ENCODE measurements at places on chromosomes 4 and X.

DNA sequence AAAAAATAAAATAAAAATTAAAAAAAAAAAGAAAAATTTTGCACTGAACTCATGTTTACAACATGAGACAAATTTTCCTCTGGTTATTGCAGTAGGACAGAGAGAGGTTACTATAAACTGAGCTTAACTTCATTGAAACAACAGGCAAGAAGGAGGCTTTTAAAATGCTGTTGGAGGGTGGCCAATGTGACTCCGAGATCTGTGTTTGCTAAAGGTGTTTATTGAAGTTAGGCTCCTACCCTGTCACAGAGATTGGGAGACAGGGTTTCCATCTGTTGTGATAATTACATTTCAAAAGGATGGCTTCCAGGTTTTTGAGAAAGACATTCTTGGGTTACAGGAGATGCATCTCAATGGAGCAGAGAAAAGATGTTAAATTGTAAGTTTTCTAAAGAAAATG is 370.5 kb upstream of the HS3ST1 start:
- DNase-seq, result no peak

DNA sequence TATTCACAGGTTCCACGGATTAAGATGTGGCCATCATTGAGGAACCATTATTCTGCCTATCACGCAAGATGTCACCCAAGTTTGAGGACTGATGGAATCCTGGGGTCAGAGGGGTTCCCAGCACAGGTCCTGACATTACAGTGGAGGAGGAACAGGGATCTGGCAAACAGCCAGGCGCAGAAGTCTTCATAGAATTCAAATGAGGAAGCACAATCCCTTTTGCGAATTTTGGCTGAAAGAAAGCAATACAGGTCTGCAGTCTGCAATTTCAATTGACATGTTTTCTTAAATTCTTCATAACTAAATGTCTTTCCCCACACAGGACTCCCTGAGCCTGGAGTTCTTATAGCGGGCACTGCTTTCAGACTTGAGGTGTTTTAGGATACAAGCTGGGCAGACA is 14.5 kb downstream of the DOCK11 start:
- DNase-seq, result no peak

GRCh38 chr4:61203436-61203790 is 3.3 kb downstream of the ADGRL3 start:
- DNase-seq, result no peak

DNA sequence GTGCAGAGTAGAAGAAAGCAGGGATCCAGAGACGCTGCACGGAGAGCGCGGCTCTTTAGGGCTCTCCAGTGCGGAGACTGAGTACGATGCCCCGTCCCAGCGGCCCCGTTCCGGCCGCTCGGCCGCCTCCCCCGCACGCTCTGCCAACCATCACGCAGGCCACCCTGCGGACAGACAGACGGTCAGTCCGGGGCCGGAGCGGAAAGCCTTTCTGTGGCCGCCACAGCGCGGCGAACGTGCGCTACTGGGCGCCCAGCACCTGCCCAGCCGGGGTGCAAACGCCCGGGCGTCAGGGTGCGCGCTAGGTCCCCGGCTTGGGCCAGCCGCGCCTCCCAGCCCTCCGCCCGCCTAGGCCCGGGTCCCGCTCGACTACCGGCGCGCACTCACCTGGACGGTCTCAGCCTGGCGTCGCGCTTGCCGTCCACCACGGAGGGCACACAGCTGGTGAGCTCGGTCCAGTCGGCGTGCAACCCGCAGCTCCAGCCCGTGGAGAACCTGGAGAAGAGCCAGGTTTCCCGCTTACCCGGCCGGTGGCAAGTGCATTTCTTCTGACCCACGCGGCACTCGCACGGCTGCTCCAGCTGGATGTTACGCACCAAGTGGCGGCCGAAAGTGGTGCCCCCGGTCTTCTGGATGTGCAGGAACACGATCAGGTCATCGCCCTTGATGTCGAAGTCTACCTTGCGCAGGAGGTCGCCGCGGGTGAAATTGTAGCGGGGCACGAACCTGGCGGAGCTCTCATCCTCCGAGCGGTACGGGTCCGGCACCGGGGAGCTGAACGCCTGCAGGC is 1.8 kb downstream of the HS6ST2 start:
- DNase-seq, result no peak

GRCh38 chr4:1992468-1993168 is 16.2 kb downstream of the NELFA start:
- no peak for DNase-seq

- DNase-seq, result no peak
These were observed 43.5 kb downstream of the ASIC5 start for GRCh38 chr4:155822572-155822971.

DNA sequence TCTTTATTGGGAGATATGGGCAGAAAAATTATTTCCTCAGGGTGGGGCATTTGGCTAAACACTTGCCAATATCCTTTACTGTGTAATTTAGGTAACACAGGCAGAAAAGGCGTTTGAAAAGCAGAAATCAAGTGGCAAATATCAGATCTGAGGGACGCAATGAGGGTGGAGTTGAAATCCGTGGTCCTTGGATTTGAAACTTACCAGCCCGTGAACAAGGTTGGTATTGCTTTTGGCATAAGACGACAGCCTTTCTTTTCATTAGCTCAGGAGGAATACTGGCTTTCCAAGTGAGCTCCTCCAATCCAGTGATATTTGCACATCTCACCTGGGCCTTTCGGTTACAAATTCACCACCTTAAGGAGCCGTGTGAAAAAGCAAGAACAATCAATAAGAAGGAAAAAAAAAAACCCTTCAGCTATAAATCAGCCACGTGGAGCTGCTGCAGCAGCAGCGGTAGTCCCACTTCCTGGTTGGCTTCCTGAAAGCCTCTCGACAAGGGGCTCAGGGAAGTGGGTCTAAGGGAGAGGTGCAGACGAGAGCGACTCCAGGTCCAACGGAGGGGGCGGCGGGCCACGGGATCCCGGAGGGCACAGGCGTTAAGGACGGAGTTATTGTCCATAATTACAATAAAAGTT is 734 bp upstream of the GALNT7 start:
- no peak for DNase-seq

GRCh38 chr4:93437991-93438390 is 390.6 kb upstream of the ATOH1 start:
- DNase-seq, result no peak

GRCh38 chr4:138513535-138513934 is 271.4 kb upstream of the SLC7A11 start:
- no peak for DNase-seq

- no peak for DNase-seq
These were observed 62.1 kb downstream of the GALNTL6 start for GRCh38 chr4:171875291-171875690.

DNA sequence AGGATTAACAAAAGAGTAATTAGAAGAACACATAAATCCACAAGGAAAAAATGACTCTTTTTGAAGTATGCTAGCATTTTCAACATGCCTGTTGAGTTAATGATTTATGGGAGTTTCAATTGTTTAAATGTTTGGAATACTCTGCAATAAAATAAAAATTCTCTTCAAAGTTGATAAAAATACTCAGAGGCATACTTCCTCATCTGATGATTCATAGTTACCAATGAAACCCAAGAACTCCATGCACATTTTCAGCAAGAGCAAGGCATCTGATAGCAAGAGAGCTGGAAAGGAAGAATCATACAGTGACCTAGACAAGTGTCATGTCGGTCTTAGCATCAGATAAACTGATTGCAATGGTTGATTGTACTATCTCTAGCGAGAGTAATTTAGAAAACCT is 443.7 kb upstream of the ATOH1 start:
- no peak for DNase-seq

DNA sequence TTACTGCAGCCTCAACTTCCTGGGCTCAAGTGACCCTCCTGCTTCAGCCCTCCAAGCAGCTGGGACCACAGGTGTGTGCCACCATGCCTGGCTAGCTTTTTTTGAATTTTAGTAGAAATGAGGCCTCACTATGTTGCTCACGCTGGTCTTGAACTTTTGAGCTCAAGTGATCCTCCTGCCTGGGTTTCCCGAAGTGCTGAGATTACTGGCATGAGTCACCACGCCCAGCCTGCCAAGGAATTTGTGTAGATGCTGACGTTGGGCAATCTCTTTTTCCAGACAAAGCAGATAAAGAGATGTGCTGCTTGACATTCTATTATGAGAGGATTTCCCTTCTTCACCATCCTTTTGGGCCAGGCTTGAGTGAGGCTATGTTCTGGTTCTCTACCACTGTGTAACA is 254.5 kb upstream of the RPS6KA3 start:
- no peak for DNase-seq

GRCh38 chr4:176781739-176782100 is 11.0 kb downstream of the VEGFC start:
- no peak for DNase-seq

GRCh38 chrX:116282751-116283150 is 112.2 kb downstream of the AGTR2 start:
- DNase-seq, result no peak

DNA sequence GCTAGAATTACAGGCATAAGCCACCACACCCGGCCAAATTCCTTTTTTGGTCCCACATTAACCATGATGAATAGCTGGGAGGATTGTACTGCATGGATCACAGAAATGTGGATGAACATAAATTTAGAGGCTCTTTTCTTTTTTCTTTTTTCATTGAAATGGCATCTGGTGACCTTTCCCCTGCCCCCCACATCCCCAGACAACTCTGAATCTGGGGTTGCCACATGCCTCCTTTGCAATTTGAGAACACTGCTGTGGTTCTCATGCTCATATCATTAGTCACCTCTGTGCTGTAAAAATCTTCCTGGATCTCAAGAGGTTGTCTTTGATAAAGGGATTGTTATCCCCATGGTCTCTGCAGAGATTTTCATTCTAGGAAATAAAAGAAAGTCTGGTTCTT is 22.8 kb upstream of the FMR1NB start:
- DNase-seq, result no peak

- DNase-seq, result no peak
These were observed 91.4 kb downstream of the CPXCR1 start for GRCh38 chrX:88838392-88838791.

DNA sequence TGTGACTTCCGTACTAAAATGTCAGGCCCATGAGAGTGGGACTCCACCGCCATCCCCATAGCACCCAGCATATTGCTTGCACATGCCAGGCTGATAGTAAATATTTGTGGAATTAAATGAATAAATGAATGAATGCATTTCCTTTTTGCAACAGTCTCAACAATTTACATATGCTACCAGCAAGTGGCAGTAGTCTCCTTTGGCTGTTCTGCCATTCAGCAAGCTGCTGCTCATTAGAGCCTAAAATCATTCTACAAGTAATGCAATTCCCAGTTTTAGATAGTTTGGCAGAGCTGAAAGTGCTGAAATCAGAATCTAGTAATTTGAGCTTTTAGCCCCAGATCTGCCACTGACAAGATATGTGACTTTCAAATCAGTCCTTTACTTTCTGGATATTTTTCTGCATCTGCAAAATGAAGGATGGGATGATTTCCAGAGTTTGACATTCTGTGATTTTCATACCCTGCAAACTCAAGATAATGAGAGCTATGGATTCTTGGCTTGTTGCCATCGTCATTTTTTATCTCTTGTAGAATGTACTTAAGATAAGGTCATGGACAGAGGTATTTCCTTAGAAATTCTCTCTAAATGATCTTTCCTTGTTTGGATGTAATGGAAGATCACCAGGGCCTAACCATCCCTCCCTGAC is 35.7 kb upstream of the INTS6L start:
- no peak for DNase-seq

GRCh38 chrX:136899221-136899620 is 18.7 kb upstream of the RBMX start:
- DNase-seq, result no peak

GRCh38 chr4:158128540-158128939 is 44.3 kb downstream of the GASK1B start:
- DNase-seq, result no peak

DNA sequence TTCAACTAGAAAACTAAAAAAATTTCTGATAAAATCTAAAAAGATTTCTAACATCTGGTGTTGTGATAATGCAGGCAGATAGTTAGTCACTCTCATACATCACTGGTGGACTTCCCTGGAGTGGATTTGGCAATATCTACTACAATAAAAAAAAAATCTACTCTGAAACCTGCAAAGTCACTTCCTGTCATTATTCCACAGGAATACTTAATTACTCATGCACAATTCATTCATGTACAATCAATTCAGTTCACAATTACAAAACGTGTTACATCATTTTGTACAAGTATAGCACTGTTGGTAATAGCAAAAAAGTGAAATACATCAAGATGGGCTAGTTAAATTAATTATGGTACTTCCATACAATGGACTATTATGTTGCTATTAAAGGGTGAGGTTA is 16.5 kb upstream of the RHOH start:
- no peak for DNase-seq

GRCh38 chrX:7179446-7179845 is 31.5 kb upstream of the PUDP start:
- DNase-seq, result no peak

DNA sequence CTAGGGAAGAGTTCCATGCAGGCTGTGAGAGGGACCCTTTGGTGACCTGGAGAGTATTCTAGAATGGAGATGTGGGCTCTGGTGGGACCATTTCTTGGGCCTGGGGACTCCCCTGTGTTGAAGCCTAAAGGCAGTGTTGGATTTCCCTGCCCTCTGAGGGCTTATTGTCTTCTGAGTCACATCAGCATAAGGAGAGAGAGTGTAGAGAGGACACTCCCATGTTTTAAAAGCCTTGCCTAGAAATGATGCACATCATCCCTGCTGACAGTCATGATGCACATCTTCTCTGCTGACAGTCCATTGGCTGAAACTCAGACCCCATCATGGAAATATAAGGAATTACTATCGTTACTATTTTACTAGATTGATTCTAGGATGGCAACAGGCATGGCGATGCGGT is 51.9 kb downstream of the FAM114A1 start:
- DNase-seq, result no peak

DNA sequence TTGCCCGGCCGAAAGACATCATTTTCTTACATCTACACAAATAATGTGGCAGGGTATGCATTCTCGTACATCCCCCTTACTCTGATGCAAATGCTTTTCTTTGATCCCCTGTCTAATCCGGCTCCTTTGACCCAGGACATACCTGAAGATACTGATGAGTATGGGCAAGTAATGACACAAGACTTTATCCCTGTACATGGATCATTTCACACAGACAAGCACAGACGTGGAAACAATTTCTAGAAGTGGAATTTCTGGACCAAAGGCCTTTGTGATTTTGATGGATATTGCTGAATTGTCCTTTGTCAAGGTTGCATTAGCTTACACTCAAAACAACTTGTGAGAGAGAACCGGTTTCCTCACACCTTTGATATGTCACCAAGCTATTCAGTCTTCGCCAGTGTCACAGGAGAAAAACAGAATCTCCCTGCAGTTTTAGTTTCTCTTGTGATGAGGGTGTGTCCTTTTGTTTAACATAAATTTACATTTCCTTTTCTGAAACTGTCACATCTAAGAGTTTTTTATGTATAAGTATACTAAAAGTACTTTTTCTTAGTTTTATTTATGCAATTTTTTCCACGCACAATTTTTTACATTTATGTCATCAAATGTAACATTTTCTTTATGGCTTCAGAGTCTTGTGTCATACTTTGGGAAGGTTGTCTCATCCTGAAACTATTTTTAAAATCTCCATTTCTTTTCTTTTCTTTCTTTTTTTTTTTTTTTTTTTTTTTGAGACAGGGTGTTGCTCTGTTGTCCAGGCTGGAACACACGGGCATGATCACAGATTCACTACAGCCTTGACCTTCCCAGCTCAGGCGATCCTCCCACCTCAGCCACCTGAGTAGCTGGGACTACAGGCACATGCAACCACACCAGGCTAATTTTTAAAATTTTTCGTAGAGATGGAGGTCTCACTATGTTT is 25.2 kb downstream of the RWDD4 start:
- DNase-seq, result no peak

- DNase-seq, result no peak
These were observed at the start of gene GPM6B for GRCh38 chrX:13816643-13817627. GPM6B (minus strand) TSS chrX:13817093; CDS start chrX:13816904, 189 bp downstream.

GRCh38 chrX:108230574-108230973 is 139.0 kb downstream of the ATG4A start:
- no peak for DNase-seq
